ENCODE measurements at places on chromosomes 2 and 18.

DNA sequence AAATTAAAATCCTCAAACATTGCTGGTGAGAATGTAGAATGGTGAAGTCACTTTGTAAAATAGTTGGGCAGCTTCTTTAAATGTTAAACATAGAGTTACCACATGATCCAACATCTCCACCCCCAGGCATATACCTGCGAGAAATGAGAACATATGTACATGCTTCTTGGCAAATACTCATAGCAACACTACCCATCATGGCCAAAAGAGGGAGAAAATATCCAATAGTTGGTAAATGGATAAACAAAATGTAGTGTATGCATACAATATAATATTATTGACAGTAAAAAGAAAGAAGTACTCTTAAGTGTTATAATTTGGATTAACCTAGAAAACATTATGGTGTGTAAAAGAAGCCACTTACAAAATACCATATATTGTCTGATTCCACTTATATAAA, 185.9 kb downstream of the CDH7 start:
- DNase-seq = no peak

- DNase-seq = no peak
These were observed 202.9 kb upstream of the SP5 start for GRCh38 chr2:170512266-170512665.

DNA sequence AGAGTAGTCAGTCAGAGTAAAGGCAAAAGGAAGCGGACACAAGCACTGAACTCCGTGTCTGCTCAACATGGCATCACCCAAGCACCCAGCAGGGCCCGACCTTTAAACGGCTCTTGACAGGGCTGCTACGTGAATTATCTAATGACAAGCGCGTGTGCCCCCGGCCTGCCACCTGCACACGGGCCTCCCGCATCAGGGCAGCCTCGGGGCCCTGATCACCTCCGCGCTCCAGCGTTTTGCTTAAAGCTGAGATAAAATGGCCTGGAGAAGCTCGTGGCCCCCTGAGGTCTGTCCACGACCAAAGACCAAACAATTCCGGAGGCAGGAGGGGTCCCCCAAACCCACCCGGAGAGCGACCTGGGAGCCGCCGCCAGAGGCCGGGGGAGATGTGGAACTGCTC, 376 bp downstream of the NDUFA10 start:
- DNase-seq = no peak

GRCh38 chr2:104286841-104287240, 567.1 kb upstream of the POU3F3 start:
- DNase-seq = no peak

DNA sequence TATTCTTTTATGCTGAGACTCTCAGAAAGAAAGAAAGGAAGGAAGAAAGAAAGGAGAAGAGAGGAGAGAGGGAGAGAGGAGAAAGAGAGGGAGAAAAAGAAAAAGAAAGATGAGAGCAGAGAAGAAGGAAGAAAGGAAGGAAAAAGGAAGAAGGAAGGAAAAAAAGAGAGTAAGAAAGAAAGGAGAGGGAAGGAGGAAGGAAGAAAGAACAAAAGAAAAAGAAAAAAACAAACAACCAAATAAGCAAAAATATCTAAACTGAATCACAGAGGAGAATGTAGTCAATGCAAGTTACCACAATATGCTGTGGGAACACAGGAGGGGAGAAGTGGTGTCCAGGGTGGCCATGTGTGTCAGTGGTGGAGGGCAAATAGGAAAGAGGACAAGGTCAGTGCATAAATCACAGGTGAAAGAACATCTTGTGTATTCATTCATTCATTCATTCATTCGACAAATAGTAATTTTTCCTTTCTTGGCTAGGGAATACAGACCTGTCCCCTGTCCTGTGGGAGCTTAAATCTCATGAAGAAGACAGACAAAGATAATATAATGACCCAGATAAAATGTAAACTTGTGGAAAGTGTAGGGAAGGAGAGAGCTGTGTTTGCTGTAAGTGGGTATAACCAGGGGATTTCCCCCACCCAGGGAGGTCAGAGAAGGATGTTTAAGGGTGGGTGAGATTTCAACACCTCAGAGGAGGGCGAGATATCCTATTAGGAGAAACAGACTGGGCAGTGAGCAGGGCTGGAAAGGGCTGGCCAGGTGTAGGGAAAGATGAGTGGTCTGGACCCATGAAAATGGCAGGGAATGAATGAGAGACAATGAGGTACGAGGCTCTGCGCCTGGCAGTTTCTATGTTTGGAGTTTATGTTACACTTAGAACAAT, 50.7 kb downstream of the IL1R2 start:
- DNase-seq = no peak

DNA sequence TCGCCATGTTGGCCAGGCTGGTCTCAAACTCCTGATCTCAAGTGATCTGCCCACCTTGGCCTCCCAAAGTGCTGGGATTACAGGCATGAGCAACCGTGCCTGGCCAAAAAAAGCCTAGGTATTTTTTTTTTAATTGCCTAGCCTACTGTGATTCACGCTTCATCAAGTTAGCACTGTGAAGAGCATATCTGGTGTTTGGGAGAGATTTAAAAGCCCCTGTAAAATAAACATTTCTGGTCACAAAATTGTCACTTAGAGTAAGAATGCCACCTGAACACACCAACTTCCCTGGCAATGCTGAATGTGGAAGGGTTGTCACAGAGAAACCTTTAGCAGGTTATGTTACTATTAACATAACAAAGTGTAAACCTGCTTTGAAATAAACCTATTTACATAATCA, 39.7 kb upstream of the CHAC2 start:
- no peak for DNase-seq
